ENCODE measurements at places on chromosomes 4 and X.

- DNase-seq, result no peak
Measured at GRCh38 chr4:573122-573892, 2.8 kb downstream of the TMEM271 start.

DNA sequence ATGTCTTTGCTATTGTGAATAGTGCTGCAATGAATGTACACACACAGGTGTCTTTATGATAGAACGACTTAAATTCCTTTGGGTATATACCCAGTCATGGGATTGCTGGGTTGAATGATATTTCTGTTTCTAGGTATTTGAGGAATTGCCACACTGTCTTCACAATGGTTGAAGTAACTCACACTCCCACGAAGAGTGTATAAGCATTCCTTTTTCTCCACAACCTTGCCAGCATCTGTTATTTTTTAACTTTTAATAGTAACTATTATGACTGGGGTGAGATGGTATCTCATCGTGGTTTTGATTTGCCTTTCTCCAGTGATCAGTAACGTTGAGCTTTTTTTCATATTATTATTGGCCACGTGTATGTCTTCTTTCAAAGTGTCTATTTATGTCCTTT, 17.6 kb upstream of the DCUN1D4 start:
- DNase-seq, result no peak

DNA sequence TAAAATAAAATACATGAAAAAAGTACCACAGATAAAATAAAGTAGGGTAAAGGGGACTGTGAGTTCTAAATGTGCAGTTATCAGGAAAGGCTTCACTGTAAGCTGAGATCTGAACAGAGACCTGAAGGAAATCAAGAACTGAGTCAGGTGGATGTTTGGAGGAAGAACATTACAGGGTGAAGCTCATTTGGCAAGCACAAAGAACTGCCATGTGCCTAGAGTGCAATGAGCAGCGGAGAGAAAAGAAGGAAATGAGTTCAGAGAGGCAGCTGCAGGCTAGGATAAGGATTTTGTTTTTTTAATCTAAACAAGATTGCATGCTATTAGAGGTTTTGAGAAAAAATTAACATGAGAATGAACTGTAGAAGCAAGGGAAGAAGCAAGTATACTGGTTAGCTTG, 373.1 kb downstream of the STPG2 start:
- no peak for DNase-seq

DNA sequence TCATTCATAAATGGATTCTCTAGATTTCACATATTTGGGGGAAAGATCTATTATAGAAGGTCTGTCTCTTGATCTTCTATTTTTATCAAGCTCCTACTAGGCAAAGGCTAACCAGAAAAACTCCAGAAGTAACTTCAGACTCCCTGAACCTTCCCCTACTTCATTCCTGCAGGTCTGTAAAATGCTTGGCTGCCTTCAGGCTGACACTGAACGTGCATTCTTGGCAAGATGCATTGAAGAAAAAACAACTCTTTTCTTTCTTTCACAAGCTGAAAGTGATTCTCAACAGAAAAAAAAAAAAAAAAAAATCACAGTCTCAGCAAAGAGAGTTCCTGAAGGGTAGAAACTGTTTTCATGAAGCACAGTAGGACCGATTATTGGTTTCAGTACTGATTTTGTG, 12.7 kb downstream of the OPHN1 start:
- no peak for DNase-seq

DNA sequence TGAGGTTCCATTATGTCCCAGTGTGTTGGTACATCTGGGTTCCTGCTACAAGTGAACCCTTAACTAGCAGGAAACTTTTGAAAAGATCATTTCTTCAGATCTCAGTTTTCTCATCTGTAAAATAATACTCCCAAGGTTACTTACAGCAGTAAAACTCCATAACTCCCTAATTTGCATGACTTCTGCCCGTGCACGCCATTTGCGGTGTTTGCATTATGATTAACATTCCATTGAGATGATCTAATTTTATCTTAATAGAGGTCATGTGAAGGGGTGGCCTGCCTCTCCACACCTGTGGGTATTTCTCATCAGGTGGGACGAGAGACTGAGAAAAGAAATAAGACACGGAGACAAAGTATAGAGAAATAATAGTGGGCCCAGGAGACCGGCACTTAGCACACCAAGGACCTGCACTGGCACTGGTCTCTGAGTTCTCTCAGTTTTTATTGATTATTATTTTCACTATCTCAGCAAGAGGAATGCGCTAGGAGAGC, 219.8 kb downstream of the TLL1 start:
- DNase-seq, result no peak

- DNase-seq, result no peak
Measured at GRCh38 chrX:13719192-13719856, 15.1 kb downstream of the TRAPPC2 start.

DNA sequence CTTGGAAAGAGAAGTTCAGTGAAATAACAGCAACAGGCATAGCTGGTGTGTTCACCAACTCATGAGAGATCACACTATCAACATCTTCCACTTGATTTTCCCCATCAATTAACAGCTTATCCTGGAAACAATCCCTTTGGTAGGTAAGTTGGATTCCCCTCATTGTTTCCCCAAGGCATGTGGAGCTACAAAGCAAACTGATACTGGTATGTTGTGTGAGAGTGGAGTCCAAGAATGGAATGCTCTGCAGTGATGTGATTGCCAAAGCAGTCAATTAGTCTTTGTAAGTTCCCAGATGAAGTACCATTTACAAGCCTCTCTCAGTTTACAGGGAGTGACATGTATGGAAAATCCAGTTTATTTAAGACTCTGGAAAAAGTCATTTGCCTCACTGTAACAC, 13.7 kb upstream of the XAGE2 start:
- DNase-seq, result no peak

GRCh38 chr4:101701551-101701950, 89.0 kb upstream of the BANK1 start:
- no peak for DNase-seq

- no peak for DNase-seq
Measured at GRCh38 chrX:20352504-20352903, 85.8 kb upstream of the RPS6KA3 start.

GRCh38 chr4:30717208-30718020, 2.8 kb upstream of the PCDH7 start:
- DNase-seq, result peak; percentile 83

GRCh38 chrX:148541584-148541940, 41.1 kb downstream of the AFF2 start:
- no peak for DNase-seq

- DNase-seq, result no peak
Measured at GRCh38 chr4:25310066-25310802, 2.3 kb upstream of the ZCCHC4 start.

DNA sequence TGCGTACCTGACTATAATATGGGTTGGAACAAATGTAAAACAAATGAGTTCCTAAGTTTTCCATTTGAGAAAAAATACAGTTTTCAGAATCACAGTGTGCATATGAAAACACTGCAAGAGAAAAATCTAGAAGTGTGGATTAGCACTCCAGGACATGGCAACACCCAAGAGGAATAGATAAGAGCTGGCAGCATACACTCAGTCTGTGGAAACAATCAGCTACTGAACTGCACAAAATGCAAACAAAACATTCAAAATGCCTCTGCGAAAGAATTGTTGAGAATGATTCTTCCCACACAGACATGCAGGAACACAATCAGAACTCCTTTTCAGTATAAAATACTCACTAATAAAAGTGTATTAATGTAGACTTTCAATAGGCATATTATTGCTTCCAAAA, 39.9 kb downstream of the ATP8A1 start:
- no peak for DNase-seq

- no peak for DNase-seq
Measured at GRCh38 chr4:114034189-114034588, 54.7 kb upstream of the ARSJ start.

GRCh38 chrX:24020306-24020876, 6.6 kb downstream of the KLHL15 start:
- no peak for DNase-seq

- DNase-seq, result no peak
Measured at GRCh38 chrX:2828344-2828958, at the start of gene GYG2. GYG2 (plus strand) TSS chrX:2828930; CDS start chrX:2830189, 1,259 bp downstream.

DNA sequence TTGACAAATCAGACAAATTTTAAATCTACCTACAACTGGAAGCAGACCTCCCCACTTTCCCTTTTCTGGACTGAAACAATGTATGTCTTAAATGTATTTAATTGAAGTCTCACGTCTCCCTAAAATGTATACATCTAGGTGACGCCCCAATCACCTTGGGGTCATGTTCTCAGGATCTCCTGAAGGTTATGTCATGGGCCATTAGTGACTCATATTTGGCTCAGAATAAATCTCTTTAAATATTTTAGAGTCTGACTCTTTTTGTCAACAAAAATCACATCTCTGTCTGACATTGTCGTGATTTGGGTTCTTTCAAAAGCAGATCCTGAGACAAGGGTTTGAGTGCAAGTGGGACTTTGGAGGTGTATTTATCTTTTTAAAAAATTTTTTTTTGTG, 26.2 kb upstream of the BOD1L1 start:
- no peak for DNase-seq

GRCh38 chr4:79598801-79599200, 190.8 kb upstream of the GK2 start:
- no peak for DNase-seq

- DNase-seq, result no peak
Measured at GRCh38 chr4:72006586-72006985, 25.2 kb upstream of the NPFFR2 start.

DNA sequence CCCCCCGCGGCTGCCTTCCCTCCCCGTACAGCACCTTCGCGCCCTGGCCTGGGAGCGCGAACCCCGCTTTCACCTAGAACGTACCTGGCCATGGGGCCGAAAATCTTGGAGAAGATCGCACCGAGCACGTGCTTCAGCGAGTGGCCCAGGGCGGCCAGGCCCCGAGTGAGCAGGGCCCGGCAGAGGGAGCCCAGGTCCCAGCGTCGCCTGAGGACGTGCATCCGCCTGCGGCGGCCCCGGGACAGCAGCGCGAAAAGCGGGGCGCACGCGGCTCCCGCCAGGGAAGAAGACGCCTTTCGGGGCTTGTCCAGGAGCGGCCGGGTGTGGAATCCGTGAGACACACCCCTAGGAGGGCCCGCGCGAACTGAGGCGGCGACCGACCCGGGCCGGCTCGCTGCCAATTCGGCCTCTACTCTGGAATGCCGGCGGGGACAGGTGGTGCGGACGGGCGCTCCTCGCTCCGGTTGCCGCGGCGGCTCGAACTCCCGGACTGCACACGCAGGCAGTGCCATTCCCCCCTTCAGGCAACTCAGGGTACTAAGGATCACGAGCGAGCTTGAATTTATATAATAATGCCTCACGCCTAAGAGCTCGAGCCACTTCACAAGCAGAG, at the start of gene HS6ST2:
HS6ST2 (minus strand) TSS at position 539 of the 613 bp plus-strand sequence.
- DNase-seq, result no peak

- peak; percentile 44 for DNase-seq
Measured at GRCh38 chr4:11428899-11429698, 405 bp upstream of the HS3ST1 start.

GRCh38 chrX:147626605-147627004, 285.1 kb upstream of the FMR1 start:
- DNase-seq, result no peak

DNA sequence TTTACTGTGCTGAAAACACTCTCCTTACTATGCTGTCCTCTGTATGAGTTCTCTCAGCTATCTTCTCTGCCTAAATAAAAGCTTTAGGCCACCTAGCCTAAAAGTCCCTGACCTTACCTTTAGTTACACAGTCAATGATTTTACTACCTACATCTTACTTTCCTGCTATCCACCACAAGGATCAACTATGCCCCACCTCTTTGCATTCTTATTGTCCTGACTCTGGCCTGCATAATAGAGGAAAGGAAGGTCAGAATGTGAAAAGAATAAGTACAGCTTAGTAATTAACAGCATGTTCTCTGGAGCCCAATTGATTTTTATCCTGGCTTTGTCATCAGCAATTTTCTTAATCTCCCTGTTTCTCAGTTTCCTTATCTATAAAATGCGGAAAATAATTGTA, 1257.8 kb downstream of the RPA4 start:
- no peak for DNase-seq

DNA sequence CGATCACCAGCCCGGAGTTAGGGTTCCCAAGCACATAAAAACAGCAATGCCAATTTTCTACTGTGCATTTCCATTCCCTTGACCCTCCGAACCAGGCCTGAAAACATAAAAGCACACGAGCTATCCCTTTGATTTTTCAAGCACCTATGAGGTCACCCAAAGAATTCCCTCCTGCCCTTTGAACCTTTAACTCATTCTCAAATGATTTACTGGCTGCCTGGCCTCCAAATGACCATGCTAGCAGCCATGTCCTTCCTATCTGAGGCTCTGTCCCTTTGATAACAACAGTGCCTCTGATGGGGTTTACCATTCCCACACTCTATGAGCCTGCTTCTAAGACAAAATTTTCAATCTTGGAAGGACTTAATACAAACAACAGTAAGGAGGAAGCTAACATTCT, 15.2 kb downstream of the SHROOM4 start:
- DNase-seq, result no peak

GRCh38 chrX:44997282-44997812, 124.4 kb downstream of the KDM6A start:
- no peak for DNase-seq

DNA sequence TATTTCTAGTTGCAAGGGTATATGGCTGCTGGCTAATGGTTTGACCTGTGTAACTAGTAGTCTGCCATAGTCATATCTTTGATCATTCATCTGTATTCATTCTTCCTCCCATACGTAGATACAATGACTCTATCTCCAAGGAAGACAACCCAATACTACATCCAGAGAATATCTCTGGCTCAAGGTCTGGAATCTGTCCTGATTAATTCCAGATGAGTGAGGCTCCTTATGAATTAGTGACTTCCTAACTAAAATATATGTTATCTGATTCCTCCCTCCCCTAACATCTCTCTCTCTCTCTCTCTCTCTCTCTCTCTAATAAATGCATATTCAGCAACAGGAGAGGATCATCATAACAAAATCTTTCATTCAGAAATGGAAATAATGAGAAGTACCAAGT, 641.5 kb downstream of the FAT4 start:
- no peak for DNase-seq

DNA sequence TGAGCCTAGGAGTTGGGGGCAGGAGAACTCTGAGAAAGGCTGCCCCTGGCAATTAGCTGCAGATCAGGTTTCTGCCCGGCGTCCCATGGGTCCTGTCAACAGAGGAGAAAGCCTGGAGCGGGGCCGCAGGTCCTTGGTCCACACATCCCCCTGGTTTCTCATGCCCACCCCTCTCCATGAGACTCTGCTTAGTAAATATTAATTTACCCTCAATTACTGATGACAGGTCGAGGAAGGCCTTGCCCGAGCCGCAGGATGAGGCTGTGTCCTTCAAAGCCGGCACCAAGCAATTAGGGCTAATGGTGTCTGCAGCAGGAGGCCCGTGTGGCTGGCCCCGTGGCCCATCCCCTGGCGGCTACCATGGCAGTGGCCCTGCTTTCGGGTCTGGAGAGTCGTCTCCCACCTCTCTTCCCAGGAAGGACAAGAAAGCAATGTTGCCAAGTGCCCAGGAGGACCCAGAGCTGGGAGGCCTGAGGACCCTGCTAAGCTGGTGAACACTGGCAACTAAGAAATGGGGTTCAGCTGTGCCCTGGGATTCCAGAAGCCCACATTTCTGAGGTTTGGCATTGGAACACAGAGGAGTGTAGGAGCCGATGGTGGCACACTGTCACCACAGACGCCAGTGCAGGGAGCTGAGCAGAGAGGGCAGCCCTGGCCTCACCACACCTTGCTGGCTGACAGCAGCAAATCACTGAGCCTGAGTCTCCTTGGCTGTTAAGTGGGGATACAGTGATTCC, 114.6 kb downstream of the CPZ start:
- no peak for DNase-seq

Data from hypothalamus (tissue), 51 donors.